ENCODE measurements at places on chromosomes 2 and 18.

DNA sequence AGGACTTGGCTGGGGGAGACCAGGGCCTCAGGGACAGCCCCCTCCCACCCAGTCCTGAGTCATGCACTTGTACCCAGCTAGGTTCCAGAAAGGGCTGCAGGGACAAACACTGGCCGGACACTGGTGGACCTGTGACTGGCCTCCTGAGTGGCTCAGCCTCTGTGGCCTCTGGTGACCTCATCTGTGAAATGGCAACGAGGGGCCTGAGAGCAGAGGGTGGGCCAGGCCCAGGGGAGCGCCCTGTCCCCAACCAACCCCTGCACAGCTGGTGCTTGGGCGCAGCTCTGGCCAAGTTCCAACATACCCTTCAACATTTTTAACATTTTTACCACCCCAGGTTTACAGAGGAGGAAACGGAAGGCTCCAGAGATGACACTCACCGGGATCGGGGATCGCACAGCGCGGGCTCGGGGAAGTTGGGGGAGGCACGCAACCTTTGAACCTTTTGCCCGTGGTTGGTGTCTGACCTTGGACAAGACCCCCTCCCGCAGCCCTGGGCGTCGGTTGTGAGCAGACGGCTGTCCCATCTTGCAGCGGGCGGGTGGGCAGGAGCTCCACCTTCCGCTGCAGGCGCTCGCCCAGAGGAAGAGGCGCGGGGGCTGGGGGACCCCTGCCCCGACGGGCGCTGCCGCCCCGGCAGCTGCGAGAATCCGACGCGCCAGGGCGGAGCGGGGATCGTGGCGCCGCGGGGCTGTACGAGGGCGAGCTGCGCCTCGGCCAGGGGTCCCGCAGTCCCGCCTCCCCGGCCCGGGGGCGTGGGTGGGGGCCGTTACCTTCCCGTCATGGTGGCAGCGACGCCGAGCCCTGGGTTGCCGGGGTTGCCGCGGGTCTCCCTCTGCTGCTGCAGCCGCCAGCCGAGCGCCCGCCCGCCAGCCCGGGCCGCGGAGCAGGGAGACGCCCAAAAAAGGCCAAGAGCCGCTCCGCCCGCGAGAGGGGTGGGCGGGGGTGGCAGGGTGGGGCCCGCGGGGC lies 805 bp downstream of the LIMS2 start:
- peak; percentile 46 for DNase-seq

GRCh38 chr2:26595146-26595545 lies 46.0 kb downstream of the CIB4 start:
- DNase-seq, result peak; percentile 25

- DNase-seq, result no peak
Observed at GRCh38 chr2:64092502-64092901, 51.7 kb downstream of the PELI1 start.

- no peak for DNase-seq
Observed at GRCh38 chr2:175353275-175353674, 171.8 kb upstream of the ATP5MC3 start.

DNA sequence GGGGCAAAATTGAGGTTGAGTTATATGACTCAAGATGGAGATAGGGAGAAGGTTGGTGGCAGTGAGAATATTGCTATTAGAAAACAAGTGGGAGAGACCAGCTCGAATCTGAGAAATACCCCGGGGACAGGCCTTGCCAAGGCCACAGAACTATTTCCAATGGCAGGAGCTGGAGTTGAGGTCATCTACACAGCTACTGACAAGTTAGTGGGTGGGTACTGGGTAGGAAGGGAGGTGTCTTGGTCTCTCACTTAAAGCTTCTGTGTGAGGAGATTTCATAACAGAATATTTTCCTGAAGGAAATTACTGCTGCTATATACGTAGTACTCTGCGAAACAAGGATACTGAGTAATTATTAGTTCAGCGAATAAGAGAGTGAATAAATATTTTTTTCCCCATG lies 69.4 kb upstream of the ITPRID2 start:
- DNase-seq, result no peak

- no peak for DNase-seq
Observed at GRCh38 chr2:10971161-10971887, 59.6 kb downstream of the KCNF1 start.

- no peak for DNase-seq
Observed at GRCh38 chr18:69205925-69206324, 194.8 kb upstream of the DOK6 start.

DNA sequence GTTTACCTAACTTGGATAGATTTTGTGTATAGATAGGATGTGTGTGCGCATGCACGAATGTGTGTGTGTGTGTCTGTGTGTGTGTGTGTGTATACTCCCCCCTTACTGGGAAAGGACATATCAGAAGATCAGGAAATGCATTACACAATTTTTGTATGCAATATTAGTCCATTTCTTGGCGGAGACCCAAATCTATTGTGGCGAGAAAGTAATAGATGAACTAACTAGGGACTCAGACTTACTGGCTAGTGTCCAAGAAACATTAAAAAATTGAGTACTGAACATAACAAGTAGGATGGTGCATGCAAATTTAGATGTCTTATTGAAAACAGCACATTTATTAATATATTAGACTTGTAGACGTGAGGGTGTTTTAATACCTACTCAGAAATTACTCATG lies 1036.5 kb upstream of the FANCL start:
- DNase-seq, result no peak
